ENCODE measurements at places on chromosomes 6 and 20. TPM values are rescaled to one million over a fixed set of nuclear protein-coding genes. Genes with fewer than 3 reads are reported as not detected.

Gene CNPY3
- 26.4 TPM for polyA plus RNA-seq

Gene PTK7
- polyA plus RNA-seq: 32.5 TPM

Gene SYCP2
- 1.4 TPM for polyA plus RNA-seq

Gene TENT5A
- polyA plus RNA-seq: 0.64 TPM

Gene BPIFB1
- polyA plus RNA-seq: not detected

Gene COL21A1
- polyA plus RNA-seq: not detected

Gene BPIFB4
- not detected for polyA plus RNA-seq

Gene FITM2
- polyA plus RNA-seq: 5.5 TPM

Gene PLAGL2
- polyA plus RNA-seq: 2.5 TPM

Gene RBM24
- polyA plus RNA-seq: 4.9 TPM

Gene DPPA5
- polyA plus RNA-seq: not detected
